ENCODE measurements at places on chromosomes 13 and 19. TPM values are rescaled to one million over a fixed set of nuclear protein-coding genes. Genes with fewer than 3 reads are reported as not detected.

DNA sequence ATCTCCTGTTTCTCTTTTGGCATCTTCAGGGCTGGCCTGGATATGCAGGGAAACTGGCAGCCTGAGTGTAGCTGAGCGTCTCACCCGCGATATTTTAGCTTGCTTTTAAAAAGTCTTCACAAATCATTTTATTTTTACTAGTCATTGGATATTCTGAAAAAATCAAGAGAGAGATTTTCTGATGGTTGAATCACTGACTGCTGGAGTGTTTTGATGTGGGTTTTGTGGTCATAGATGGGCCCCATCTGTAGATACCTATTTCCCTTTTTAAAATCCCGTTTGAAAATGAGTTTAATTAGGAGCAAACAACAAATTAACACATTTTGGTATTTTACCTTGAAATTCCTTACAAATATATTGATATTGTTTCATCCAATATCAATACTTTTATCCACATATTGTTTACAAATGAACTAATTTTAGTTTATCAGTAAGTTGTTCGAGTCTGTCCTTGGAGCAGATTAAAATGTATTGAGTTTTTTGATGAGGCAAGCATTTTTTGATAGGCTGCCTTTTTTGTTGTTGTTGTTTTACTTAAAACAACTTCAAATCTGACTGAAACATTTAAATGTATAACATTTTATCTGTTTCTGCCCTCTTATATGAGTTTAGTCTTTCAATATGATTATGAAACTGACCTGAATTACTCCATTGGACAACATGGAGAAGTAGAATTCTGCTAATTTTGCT is 21.5 kb upstream of the OXGR1 start:
- H3K27me3 ChIP-seq, result no peaks in the 10 kb centered on the region
- H3K4me3 ChIP-seq, result no peak overlapping the region
- H3K27ac ChIP-seq, result no peak overlapping the region
- no peaks in the 10 kb centered on the region for H3K36me3 ChIP-seq

- no peaks in the 10 kb centered on the region for H3K4me1 ChIP-seq
- no peaks in the 10 kb centered on the region for H3K36me3 ChIP-seq
- no peak overlapping the region for H3K27ac ChIP-seq
- no peak for DNase-seq
- H3K4me3 ChIP-seq, result no peak overlapping the region
Measured at GRCh38 chr19:30078381-30078910, 136.4 kb downstream of the URI1 start.

DNA sequence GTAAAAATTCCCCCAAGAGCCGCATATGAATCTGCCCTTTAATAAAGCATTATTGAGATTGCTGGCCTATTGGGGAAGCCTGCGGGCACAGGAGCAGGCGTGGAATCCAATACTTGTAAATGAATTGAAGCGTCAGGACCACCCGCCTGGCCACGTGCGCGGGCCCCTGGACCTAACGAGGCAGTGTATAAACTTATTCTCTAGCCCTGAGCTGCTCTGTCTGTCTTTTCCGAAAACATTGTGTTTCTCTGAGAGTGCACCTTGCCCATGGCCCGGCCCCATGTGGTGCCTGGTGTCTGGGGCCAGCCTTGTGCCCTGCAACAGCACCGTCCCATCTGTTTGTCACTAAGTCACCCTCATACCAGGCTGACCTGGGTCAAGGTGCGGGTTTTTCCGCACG is 14.4 kb downstream of the UBXN6 start:
- H3K27ac ChIP-seq, result no peak overlapping the region
- H3K4me3 ChIP-seq, result no peak overlapping the region
- H3K4me1 ChIP-seq, result no peaks in the 10 kb centered on the region
- H3K27me3 ChIP-seq, result no peaks in the 10 kb centered on the region
- H3K36me3 ChIP-seq, result peaks cover 20% of the 10 kb centered on the region

DNA sequence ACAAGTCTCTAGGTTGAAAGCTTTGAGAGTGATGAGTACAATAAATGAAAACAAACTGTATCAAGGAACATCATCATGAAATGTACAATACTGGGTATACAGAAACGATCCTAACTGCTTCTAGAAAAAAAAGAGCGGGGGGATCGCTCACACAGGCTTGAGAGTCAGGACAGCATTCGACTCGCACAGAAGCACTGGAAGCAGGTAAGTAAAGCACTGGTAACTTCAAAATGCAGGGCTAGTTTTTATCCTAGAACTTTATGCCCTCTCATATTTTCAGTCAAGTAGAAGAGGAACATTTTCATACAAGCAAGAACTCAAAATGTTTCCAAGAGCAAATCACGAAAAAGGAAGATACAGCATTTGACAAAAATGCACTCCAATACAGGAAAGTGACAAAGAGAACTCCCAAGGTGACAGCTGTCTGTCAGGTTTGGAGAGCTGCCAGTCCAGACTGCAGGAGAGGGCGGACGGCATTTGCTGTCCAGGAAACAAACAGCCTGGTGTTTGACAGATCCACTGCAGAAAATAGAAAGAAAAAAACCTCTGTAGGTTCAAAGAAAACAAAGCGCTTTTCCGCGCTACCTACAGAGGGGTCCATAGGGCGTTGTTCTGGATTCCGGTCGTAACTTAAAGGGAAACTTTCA is 58.2 kb upstream of the XPO4 start:
- H3K36me3 ChIP-seq, result no peaks in the 10 kb centered on the region
- no peaks in the 10 kb centered on the region for H3K27me3 ChIP-seq
- no peaks in the 10 kb centered on the region for H3K4me1 ChIP-seq
- no peak overlapping the region for H3K27ac ChIP-seq

DNA sequence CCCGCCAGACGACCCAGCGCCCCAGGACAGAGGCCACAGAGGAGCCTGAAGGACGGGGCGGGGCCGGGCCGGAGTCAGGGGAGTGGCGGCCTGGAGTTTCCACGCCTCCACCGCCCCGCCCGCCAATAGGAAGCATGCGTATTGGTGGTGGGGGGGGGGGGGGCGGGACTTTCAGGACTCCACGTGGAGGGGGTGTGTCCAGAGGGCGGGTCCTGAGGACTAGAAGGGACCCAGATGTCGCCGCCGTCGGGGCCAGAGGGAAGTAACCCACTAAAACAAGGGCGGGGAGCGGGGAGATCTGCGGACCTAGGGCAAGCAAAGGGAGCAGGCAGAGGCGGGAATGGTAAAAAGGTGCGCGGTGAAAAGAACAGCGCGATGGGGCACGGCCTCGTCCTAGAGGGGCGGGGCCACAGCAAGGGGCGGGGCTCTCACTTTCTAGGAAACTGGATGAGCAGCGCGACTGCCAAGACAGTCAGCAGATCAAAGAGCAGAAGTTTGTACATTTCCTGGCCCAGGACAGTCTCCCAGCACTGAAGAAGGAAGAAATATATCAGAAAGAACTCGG is 2.8 kb upstream of the LENG1 start:
- peaks cover 10% of the 10 kb centered on the region for H3K4me1 ChIP-seq
- DNase-seq, result peak; percentile 93
- no peaks in the 10 kb centered on the region for H3K27me3 ChIP-seq
- no peak overlapping the region for H3K27ac ChIP-seq

GRCh38 chr19:55113570-55114039 is 3.8 kb downstream of the PPP1R12C start:
- no peak overlapping the region for H3K4me3 ChIP-seq
- DNase-seq, result peak; percentile 83
- peaks cover 23% of the 10 kb centered on the region for H3K4me1 ChIP-seq
- no peaks in the 10 kb centered on the region for H3K27me3 ChIP-seq
- peak overlapping the region; percentile 83 for H3K27ac ChIP-seq

DNA sequence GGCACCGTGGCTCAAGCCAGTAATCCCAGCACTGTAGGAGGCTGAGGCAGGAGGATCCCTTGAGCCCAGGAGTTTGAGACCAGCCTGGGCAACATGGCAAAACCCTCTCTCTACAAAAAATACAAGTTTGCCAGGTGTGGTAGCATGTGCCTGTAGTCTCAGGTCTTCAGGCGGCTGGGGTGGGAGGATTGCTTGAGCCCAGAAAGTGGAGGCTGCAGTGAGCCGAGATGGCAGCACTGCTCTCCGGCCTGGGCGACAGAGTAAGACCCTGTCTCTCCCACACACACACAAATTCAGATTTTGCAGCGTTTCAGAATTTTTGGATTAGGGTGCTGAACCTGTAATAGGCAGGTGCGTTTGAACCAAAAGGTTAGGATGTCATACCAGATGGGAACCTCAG is 2.2 kb downstream of the RPS11 start:
- no peak overlapping the region for H3K4me3 ChIP-seq
- peak overlapping the region; percentile 7 for H3K27ac ChIP-seq
- no peaks in the 10 kb centered on the region for H3K27me3 ChIP-seq

GRCh38 chr13:74025369-74025768 is 108.8 kb downstream of the KLF12 start:
- H3K4me3 ChIP-seq, result no peak overlapping the region
- no peaks in the 10 kb centered on the region for H3K36me3 ChIP-seq
- H3K27ac ChIP-seq, result no peak overlapping the region
- peaks cover 52% of the 10 kb centered on the region for H3K4me1 ChIP-seq
- no peak for DNase-seq

DNA sequence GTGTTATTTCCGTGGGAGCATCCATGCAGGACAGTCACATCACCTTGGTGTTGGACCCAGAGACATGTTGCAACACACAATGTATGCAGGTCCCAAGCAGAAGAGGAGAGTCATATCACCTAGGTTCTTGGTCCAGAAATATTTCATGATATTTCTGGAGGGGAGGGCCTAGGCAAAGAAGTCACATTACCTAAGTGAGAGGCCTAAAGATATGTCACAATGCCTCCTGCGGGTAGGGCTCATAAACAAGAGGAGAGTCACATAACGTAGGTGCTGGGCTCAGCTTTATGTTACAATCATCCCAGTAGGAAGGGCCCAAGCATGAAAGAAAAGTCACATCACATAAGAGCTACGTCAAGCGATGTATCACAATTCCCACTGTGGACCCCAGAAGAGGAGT is 10.8 kb upstream of the ZNF724 start:
- H3K4me1 ChIP-seq, result no peaks in the 10 kb centered on the region
- DNase-seq, result no peak
- H3K27ac ChIP-seq, result no peak overlapping the region
- no peaks in the 10 kb centered on the region for H3K27me3 ChIP-seq

DNA sequence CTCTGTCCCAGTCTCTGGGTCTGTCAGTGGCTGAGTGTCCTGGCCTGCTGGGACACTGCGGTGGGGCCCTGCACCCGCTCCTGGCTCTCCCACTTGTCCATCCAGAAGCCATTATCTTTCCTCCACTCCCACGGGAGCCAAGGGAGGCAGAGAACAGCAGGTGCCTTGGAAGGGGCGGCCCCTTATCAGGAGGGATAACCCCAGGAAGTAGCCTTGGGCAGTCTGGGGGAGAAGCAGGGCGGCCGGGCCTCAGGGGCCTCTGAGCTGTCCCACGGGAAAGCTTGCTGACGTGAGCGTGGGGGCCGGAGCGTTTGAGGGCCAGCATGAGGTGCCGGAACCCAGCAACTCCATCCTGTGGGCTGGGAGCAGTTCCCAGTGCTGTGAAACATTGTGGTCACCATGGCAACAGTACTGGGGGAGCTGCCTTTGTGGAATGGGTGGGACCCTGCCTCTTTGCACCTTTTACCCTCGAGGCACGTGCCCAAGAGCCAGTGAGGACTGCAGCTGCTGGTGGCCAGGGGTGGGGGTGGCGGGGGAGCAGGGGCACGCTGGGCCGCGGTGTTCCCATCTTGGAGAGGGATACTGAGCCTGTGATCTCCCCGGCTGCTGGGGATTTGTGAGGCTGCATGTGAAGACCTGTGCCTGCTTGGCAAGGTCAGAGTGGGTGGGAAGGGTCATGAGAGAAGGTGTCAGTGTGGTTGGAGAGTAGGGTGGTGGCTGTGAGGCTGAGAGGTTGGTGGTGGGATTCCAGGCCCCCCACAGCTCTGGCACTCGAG is 20.9 kb downstream of the KLHL26 start:
- H3K27me3 ChIP-seq, result no peaks in the 10 kb centered on the region
- H3K4me3 ChIP-seq, result no peak overlapping the region
- no peaks in the 10 kb centered on the region for H3K4me1 ChIP-seq

DNA sequence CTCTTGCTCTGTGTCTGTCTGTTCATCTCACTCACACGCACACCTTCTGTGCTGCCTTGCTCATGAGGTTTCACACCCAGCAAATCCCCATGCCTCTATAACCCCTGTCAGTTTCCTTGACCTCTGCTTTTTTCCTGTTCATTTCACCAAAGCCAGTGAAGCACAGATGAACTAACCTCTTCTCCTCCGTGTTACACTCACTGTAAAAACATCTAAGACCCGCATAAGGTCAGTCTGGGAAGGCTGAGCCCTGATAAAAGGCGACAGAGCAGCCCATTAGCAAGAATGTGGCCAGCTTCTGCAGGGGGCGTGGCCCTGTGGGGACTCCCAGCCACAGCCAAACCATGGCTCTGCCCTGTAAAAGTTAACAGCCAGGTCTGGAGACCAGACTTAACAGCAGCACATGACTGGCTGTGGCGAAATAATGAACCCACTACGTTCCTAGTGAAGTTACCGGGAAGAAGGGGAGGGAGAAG is 42.8 kb upstream of the NPAS1 start:
- H3K4me1 ChIP-seq, result peaks cover 32% of the 10 kb centered on the region
- no peaks in the 10 kb centered on the region for H3K27me3 ChIP-seq
- H3K36me3 ChIP-seq, result no peaks in the 10 kb centered on the region
- peak overlapping the region; percentile 98 for H3K27ac ChIP-seq

- H3K36me3 ChIP-seq, result no peaks in the 10 kb centered on the region
- no peak overlapping the region for H3K4me3 ChIP-seq
- H3K4me1 ChIP-seq, result no peaks in the 10 kb centered on the region
- H3K27me3 ChIP-seq, result no peaks in the 10 kb centered on the region
- DNase-seq, result no peak
Measured at GRCh38 chr13:98761126-98761985, 8.9 kb upstream of the SLC15A1 start.

GRCh38 chr13:21894091-21894490 is 223.2 kb downstream of the FGF9 start:
- no peak overlapping the region for H3K27ac ChIP-seq
- no peaks in the 10 kb centered on the region for H3K27me3 ChIP-seq
- DNase-seq, result no peak
- no peak overlapping the region for H3K4me3 ChIP-seq
- peaks cover 22% of the 10 kb centered on the region for H3K4me1 ChIP-seq
- no peaks in the 10 kb centered on the region for H3K36me3 ChIP-seq

DNA sequence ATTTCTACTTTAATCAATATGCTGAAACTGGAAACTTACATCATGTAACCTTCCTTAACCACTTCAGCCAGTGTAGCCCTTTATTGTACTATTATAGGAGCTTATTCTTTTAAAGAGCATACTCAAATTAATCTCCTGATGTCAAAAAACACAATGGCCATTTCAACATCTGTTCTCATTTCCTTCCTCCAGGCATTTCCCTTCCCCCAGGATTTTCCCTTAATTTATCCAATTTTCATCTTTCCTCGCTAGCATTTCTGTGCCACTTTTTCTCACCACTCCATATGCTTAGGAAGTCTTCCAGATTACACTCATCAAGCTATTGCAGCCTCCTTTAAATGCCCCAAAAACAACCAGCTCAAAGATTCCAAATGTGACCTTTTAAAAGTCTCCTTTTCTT is 265.0 kb downstream of the PCDH9 start:
- DNase-seq, result no peak
- H3K27ac ChIP-seq, result no peak overlapping the region
- no peaks in the 10 kb centered on the region for H3K36me3 ChIP-seq
- H3K4me1 ChIP-seq, result no peaks in the 10 kb centered on the region

GRCh38 chr13:101706651-101707050 is 254.2 kb downstream of the ITGBL1 start:
- peaks cover 13% of the 10 kb centered on the region for H3K27me3 ChIP-seq
- no peaks in the 10 kb centered on the region for H3K36me3 ChIP-seq
- no peak for DNase-seq
- no peak overlapping the region for H3K27ac ChIP-seq
- no peak overlapping the region for H3K4me3 ChIP-seq

TUBA3C gene
- not detected for total RNA-seq

KLK3 gene
- not detected for total RNA-seq

ZNF135 gene
- 14.0 TPM for total RNA-seq

CFD gene
- total RNA-seq, result 2.9 TPM

TEX101 gene
- total RNA-seq, result not detected

ONECUT3 gene
- not detected for total RNA-seq

NCR1 gene
- total RNA-seq, result not detected

POU2F2 gene
- total RNA-seq, result not detected

ZNF544 gene
- 95.9 TPM for total RNA-seq

MUC16 gene
- not detected for total RNA-seq

OR4F17 gene
- total RNA-seq, result not detected
